Iris pigment epithelial cell (primary cell): ENCODE measurements at places on chromosomes 6 and 20.

DNA sequence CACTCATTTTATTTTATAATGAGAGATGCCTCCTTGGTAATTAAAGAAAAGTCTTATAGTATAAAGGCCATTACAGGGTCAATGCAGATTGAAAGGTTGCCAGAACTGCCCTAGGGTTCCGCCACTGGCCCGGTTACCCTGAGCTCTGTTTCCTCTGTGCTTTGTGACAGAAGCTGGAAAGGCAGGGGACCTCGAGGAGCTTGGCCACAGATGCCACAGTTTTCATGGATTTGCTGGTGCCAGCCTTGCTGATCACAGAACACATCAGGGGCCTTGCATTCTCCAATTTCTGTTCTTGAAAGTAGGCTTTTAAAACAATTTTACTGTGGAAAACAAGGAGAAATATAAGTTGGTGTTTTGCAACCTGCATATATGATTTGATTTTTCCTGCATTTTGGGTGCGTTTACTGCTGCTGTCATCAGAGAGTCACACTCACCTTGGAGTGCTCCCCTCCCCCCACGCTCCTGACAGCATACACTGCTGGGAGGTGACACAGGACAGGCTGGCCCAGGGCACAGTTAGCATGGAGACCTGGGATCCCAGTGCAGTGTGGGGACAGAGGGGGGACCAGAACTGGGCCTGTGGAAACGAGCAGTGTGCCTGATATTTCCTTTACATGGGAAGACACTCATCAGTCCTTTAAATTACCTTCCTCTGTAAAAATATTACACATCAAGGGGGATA lies 142.8 kb downstream of the CFAP61 start:
- DNase-seq, result no peak

DNA sequence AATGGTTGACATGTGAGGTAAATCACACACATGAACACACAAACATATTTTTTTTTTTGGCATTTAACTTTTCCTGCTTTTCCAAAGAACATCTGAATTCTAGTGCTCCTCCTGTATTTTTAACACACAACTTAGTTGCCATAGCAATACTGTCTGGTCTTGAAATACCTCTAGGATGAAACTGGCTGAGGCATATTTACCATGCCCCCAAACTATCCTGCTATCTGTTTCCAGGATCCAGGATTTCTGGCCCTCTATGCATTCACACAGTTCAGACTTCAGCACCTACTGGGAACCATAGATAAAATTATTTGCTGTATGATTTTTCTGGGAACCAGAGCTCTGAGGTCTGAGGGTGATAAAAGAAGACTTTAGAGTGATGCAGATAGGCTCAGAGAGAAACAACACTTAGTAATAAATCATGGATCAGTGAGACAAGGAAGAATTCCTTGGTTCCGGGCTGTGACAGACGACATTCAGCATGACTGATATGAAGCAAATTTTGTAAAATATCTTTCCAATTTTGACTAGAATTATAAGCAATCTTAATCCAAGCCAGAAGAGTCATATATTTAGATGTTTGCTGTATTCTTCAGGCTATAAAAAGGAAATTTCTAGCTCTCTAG lies 359.7 kb downstream of the BTBD9 start:
- DNase-seq, result no peak

DNA sequence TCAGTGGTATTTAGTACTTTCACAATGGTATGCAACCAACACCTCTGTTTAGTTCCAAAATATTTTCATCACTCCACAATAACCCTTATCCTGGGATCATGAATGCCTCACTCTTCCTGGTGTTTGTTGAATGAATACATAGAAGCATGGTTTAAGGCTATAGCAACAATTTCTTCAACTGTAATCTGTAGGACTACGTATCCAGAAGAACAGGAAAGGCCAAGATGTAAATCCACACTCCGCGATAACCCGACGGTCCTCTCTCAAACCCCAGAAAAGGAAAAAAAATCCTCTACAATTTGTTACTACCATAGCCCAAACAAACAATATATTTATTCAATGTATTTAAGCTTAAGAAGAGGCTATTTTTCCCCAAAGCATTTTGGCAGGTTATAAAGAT lies 141.4 kb upstream of the SALL4 start:
- no peak for DNase-seq

DNA sequence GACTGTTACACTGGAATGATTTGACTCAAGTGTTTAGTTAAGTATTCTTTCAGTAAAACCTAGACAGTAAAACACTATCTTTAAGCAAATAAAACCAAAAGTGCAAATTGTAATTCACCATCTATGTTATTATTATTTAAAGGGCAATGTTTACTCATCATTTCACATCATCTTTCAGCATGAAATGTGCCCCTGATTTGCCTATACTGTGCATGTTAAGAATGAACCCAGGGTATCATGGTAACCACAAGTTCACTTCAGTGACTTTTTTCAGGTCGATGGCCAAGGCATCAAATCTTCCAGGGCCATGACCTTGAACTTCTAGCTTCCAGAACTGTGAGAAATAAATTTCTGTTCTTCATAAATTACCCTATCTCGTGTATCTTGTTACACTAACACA lies 2.1 kb upstream of the HLA-DOB start:
- DNase-seq, result no peak

- no peak for DNase-seq
Observed at GRCh38 chr6:150036081-150036480, 10.7 kb upstream of the RAET1L start.

DNA sequence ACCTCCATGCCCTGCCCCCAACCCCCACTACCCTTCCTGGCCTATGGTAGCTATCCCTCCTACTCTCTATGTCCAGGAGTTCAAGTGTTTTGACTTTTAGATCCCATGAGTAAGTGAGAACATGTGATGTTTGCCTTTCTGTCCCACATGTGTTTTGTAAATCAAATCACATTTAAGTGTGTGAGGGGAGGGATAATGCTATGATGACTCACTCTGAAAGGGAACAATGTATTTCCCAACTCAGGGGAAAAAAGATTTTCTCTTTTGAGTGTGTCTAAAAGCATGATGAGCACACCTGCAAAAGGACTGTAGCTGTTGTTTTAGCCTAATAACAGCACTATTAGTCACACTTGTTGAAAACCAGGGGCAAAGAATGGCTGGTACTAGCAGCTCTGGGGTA lies 193.7 kb downstream of the GJA10 start:
- DNase-seq, result peak; percentile 90

DNA sequence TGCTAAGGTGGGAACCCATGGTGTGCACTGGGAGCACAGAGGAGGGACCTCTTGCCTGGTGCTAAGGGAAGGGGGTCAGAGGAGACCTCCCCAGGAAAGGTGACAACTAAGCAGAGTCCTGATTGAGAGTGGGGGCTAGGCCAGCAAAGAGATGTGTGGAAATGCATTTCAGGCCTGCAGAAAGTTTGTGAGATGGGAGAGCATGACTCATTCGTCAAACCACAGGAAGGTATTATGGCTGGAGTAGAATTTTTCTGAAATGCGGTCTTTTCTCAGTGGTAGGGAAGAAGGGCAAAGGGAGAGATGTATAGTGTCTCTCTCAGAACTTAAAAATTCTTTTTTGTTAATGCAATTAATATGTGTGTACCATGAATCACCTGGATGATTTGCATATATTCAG lies 23.6 kb upstream of the EDN1 start:
- DNase-seq, result peak; percentile 76

DNA sequence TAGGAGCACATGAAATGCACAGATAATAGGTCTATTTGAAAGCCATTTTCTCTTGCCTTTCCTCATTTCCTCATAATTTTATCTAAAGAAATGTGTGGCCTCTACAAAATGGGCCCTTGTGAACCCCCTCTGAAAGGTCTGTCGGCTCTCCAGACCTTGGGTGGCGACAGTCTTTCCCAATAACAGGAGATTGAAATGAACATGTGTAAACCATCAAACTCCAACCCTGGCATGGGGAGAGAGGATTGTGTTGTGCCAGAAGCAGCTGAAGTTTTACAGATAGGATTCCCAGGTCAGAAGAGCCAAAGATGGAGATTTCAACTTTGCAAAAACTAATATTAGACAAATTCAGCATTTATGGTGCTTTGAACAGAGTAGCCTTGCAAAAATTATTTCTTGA lies 277.1 kb upstream of the ECI2 start:
- no peak for DNase-seq

GRCh38 chr6:49556429-49556837 lies 6.0 kb downstream of the C6orf141 start:
- peak; percentile 86 for DNase-seq
